ENCODE measurements at places on chromosomes 7 and 10.
A peak's percentile ranks its signal among the peaks of the same experiment; 100 is the strongest.

DNA sequence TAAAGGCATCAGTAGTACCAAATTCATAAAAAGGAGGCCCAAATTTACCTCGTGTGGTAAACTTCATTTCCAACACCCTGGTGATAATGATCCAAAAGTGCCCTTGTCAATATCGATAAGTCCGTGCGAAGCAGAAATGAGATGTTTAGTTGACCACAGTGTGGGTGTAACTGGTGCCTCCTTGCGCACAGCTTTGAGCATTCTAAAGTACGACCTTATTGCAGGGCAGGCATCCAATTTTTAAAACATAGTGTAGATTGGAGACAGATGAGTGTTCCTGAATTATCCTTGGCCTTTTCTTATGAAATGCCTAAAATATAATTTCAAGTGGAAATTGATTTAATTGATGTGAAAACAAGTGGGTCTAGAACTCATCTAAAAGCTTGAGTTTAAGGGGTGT lies 248.4 kb downstream of the TRIL start:
- no peaks in the 10 kb centered on the region for H3K36me3 ChIP-seq
- DNase-seq: no peak
- H3K4me1 ChIP-seq: no peaks in the 10 kb centered on the region
- no peaks in the 10 kb centered on the region for H3K27me3 ChIP-seq
- H3K27ac ChIP-seq: no peak overlapping the region
- no peak overlapping the region for H3K4me3 ChIP-seq

DNA sequence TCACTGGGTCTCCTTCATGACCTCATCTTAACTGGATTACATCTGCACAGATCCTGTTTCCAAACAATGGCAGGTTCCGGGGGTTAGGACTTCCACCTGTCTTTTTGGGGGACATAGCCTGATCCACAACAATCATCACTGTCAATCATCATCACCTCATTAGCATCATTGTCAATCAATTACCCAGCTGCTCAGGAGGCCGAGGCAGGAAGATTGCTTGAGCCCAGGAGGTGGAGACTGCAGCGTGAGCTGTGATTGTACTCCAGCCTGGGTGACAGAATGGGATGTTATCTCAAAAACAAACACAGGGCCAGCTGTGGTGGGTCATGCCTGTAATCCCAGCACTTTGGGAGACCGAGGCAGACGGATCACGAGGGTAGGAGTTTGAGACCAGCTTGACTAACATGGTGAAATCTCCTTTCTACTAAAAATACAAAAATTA lies 18.7 kb downstream of the AMZ1 start:
- no peak for DNase-seq
- no peaks in the 10 kb centered on the region for H3K27me3 ChIP-seq
- H3K4me3 ChIP-seq: no peak overlapping the region

DNA sequence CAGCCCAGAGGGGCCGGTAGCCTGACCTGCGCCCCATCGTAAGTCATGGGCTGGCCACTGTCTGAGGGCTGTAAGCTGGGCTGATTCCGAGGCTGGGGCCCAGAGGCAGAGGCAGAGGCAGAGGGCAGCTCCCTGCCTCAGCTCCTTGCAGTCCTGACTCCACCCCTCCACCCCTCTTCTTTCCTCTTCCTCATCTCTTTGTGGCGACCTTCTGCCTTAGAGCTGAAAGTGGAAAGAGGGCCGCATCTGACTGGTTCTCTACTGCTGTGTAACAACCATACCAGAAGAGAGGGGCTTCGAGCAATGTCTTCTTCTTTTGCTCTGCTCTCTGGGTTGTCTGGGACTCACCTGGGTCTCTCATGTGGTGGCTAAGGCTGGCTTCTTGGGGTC lies 179.1 kb downstream of the RPS24 start:
- no peaks in the 10 kb centered on the region for H3K36me3 ChIP-seq
- H3K4me1 ChIP-seq: peaks cover 22% of the 10 kb centered on the region
- H3K27me3 ChIP-seq: no peaks in the 10 kb centered on the region
- DNase-seq: no peak
- H3K27ac ChIP-seq: peak overlapping the region; percentile 61

GRCh38 chr7:67760971-67761370 lies 764.3 kb downstream of the TYW1 start:
- no peak overlapping the region for H3K4me3 ChIP-seq
- no peaks in the 10 kb centered on the region for H3K27me3 ChIP-seq
- no peak for DNase-seq

- DNase-seq: no peak
- no peaks in the 10 kb centered on the region for H3K4me1 ChIP-seq
- H3K27ac ChIP-seq: no peak overlapping the region
- no peaks in the 10 kb centered on the region for H3K27me3 ChIP-seq
- H3K4me3 ChIP-seq: no peak overlapping the region
- no peaks in the 10 kb centered on the region for H3K36me3 ChIP-seq
Measured at GRCh38 chr7:132469264-132469663, 107.0 kb downstream of the PLXNA4 start.

DNA sequence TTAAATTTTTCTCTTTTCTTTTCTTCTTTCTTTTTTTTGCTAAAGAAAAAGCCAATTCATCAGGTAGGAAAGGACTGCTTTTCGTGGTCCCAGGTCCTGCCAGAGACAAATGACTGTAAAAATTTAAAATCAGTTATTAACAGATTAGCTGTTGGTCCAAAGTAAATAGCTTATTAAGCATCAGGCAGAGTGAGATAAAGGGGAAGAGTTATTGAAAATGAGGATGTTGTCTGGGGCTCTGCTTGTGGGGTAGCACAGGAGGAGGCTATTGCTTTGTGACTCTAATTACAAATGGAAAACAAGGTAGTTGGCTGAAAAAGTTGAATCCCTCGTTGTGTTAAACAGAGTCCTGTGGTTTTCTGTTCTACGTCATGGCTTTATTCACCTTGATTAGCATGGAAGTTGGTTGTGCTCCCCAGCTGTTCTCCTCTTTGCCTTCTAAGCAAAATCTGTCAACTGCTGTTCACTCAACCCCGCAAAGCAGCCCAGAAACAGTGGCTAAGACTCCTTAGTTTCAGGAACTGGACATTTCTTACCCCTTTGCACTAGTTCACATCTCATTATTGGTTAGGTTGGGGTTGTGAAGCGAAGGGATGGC lies 128.9 kb downstream of the SNX10 start:
- H3K4me3 ChIP-seq: no peak overlapping the region
- H3K27me3 ChIP-seq: no peaks in the 10 kb centered on the region
- no peaks in the 10 kb centered on the region for H3K36me3 ChIP-seq
- H3K4me1 ChIP-seq: no peaks in the 10 kb centered on the region
- H3K27ac ChIP-seq: no peak overlapping the region

DNA sequence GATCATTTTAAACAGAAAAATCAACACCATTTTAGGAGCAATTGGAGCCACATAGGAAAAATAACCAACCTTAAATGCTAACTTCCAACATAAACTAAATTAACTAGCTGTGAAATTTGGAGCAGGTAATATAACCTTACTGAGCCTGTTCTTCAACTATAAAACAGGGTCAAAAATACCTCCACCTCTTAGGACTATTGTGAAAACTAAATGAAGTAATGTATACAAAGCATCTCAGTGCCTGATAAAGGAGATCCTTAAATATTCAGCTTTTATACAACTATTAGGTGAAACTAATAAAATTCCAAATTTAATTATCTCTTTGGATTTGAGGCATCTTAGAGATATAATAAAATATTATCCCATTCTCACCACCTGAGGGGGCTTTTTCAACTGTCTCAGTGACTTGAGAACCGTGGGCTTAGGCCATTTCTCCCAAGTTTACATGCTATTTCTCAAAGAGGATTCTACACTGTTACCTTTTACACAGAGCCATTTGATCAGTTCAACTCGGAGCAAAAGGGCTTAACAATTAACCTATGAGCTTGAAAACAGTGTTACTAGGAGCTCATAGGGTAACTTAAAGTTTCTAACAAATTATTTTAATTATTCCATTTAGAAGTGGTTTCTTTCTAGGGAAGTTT lies 165.0 kb upstream of the ASAH2 start:
- no peaks in the 10 kb centered on the region for H3K27me3 ChIP-seq
- no peak overlapping the region for H3K4me3 ChIP-seq
- DNase-seq: no peak
- peaks cover 7% of the 10 kb centered on the region for H3K4me1 ChIP-seq
- no peaks in the 10 kb centered on the region for H3K36me3 ChIP-seq
- no peak overlapping the region for H3K27ac ChIP-seq

GRCh38 chr10:13787015-13787421 lies 200.3 kb downstream of the PRPF18 start:
- H3K36me3 ChIP-seq: no peaks in the 10 kb centered on the region
- H3K27ac ChIP-seq: peak overlapping the region; percentile 60

DNA sequence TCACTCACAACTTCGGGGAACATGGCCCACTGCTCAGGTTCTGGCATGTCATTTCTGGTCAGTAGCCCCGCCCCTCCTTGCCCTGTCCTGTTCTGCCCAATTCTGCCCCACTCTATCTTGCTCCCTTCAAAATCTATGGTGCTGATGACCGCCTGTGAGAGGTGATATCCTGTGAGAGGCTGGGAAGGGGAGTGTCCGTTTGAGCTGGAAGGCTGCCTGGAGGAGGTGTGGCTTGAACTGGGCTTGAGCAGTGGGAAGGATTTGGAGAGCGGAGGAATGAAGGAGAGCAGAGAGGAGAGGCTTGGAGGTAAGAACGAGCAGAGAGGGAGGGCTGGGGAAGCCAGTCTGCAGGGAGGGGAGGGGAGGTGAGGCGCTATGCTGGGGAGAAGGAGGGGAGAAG lies 145.3 kb downstream of the RPS24 start:
- no peaks in the 10 kb centered on the region for H3K36me3 ChIP-seq
- H3K4me1 ChIP-seq: peaks cover 12% of the 10 kb centered on the region
- no peak overlapping the region for H3K4me3 ChIP-seq
- DNase-seq: peak; percentile 62

- H3K27me3 ChIP-seq: no peaks in the 10 kb centered on the region
- no peak overlapping the region for H3K27ac ChIP-seq
- no peaks in the 10 kb centered on the region for H3K4me1 ChIP-seq
- no peak for DNase-seq
- no peaks in the 10 kb centered on the region for H3K36me3 ChIP-seq
Measured at GRCh38 chr7:147541261-147541660, 1049.3 kb upstream of the C7orf33 start.

GRCh38 chr10:61904733-61905725 lies 3.5 kb downstream of the ARID5B start:
- H3K36me3 ChIP-seq: no peaks in the 10 kb centered on the region
- H3K4me3 ChIP-seq: no peak overlapping the region
- H3K27me3 ChIP-seq: no peaks in the 10 kb centered on the region
- no peak overlapping the region for H3K27ac ChIP-seq
- no peak for DNase-seq

- no peak overlapping the region for H3K27ac ChIP-seq
- H3K27me3 ChIP-seq: no peaks in the 10 kb centered on the region
- no peak overlapping the region for H3K4me3 ChIP-seq
- H3K36me3 ChIP-seq: no peaks in the 10 kb centered on the region
- DNase-seq: no peak
Measured at GRCh38 chr10:5040010-5040673, 36.5 kb upstream of the AKR1C2 start.

GRCh38 chr10:45376371-45376801 lies 2.4 kb downstream of the ALOX5 start:
- peaks cover 7% of the 10 kb centered on the region for H3K4me1 ChIP-seq
- DNase-seq: no peak
- H3K4me3 ChIP-seq: no peak overlapping the region
- no peak overlapping the region for H3K27ac ChIP-seq
- no peaks in the 10 kb centered on the region for H3K27me3 ChIP-seq
- H3K36me3 ChIP-seq: no peaks in the 10 kb centered on the region

DNA sequence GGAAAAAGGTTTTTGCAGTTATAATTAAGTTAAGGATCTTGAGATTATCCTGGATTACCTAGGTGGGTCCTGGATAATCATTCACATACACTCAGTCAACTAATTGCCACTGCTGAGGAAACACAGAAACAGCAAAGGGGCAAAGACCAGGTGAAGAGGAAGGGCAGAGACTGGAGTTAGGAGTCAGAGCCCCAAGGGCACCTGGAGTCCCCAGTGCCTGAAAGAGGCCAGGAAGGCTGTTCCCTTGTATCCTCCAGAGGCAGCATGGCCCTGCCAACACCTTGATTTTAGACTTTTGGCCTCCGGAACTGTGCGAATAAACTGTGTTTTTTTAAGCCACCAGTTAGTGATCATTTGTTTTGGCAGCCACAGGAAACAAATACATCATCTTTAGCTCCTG lies 24.6 kb downstream of the PRR15 start:
- H3K4me3 ChIP-seq: no peak overlapping the region
- no peaks in the 10 kb centered on the region for H3K27me3 ChIP-seq
- H3K36me3 ChIP-seq: no peaks in the 10 kb centered on the region
- H3K27ac ChIP-seq: no peak overlapping the region
- no peak for DNase-seq

- no peaks in the 10 kb centered on the region for H3K36me3 ChIP-seq
- H3K4me1 ChIP-seq: peaks cover 31% of the 10 kb centered on the region
- H3K27me3 ChIP-seq: no peaks in the 10 kb centered on the region
Measured at GRCh38 chr7:37352251-37352880, 96.3 kb downstream of the ELMO1 start.

DNA sequence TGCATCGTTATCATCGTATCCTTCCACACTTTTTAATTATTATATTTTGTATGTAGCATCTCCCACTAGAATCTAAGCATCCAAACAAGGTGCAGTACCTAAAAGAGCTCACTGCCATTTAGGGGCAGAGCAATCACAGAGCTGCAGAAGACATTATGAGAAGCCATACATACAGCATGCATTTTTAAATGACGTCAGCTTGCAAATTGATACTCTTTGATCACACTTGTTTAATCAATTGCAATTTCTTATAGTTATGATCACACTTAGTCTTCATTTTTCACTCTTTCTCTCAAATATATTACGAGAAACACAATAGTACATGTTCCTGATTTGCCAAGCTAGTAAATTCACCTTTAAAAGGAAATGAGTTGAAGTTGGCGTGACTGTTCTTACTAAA lies 753.3 kb upstream of the LRRN3 start:
- H3K36me3 ChIP-seq: no peaks in the 10 kb centered on the region
- no peak overlapping the region for H3K27ac ChIP-seq
- H3K4me1 ChIP-seq: no peaks in the 10 kb centered on the region
- no peaks in the 10 kb centered on the region for H3K27me3 ChIP-seq
- H3K4me3 ChIP-seq: no peak overlapping the region
- no peak for DNase-seq

DNA sequence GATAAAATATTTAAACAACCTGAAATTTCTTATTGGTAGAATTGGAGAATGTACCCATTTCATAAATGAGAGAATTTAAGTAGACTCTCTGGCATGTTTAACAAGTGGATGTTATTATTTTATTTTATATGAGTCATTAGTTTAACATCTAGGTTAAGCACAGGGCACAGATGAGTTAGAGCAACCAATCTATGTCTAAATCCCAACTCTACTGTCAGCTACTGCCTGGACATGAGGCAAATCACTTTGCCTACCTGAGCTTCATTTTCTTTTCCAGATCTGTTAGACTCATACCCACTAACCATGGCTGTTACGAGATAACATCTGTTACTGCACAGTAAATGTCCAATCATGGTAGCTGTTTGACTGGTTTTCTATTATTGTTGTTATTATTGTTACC lies 251.1 kb downstream of the INHBA start:
- no peaks in the 10 kb centered on the region for H3K4me1 ChIP-seq
- no peak overlapping the region for H3K27ac ChIP-seq
- no peak overlapping the region for H3K4me3 ChIP-seq
- no peaks in the 10 kb centered on the region for H3K36me3 ChIP-seq
- DNase-seq: no peak

Measured in thyroid gland (tissue), 4 donors.